G401 (cell line): ENCODE measurements at places on chromosomes 6 and 20.

GRCh38 chr20:15756002-15756753 is 817.1 kb downstream of the KIF16B start:
- no peak for DNase-seq

DNA sequence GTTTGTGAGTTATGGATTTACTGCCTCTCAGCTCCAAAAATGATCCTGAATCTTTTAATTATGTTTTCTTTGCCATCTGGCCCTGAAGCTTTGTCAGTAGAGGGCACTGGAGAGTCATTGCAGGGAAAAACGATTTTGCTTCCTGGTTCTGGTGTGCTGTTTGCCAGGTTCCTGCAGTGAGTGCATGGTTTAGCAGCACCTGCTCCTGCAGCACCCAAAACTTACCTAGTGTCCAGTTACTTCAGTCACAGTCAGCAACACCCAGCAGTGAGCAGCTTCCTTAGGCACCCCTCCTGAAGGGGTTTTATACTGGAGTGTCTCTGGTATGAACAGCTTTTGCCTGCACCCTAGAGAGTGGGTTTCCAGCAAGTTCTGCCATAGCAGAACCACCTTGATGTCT is 6.0 kb upstream of the TRIM26 start:
- peak; percentile 91 for DNase-seq

DNA sequence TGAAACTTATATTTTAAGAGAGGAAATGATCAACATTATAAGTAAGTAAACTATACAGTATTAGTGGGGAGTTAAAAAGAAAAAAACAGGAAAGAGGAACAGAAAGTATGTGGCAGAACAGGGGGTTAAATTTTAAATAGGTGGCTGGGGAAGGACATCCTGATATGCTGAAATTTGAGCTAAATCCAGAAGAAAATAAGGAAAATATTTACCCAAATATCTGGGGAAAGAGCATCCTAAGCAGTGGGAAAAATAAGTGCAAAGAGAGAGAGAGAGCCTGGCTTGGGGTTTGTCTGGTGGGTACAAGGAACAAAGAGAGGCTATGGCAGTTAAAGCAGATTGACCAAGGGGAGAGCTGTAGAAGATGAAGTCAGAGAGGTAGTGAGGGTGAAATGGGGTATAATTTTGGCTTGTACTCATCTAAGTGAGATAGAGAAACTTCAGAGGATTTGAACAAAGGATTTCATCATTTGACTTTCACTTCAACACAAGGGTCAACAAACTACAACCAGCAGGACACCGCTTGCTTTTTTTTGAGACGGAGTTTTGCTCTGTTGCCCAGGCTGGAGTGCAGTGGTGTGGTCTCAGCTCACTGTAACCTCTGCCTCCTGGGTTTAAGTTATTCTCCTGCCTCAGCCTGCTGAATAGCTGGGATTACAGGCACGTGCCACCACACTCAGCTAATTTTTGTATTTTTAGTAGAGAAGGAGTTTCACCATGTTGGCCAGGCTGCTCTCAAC is 328.4 kb upstream of the CNR1 start:
- DNase-seq, result no peak

- DNase-seq, result no peak
These were observed 7.0 kb downstream of the SERAC1 start for GRCh38 chr6:158160932-158161539.

- DNase-seq, result no peak
These were observed 93.7 kb downstream of the MYO6 start for GRCh38 chr6:75842732-75843131.

DNA sequence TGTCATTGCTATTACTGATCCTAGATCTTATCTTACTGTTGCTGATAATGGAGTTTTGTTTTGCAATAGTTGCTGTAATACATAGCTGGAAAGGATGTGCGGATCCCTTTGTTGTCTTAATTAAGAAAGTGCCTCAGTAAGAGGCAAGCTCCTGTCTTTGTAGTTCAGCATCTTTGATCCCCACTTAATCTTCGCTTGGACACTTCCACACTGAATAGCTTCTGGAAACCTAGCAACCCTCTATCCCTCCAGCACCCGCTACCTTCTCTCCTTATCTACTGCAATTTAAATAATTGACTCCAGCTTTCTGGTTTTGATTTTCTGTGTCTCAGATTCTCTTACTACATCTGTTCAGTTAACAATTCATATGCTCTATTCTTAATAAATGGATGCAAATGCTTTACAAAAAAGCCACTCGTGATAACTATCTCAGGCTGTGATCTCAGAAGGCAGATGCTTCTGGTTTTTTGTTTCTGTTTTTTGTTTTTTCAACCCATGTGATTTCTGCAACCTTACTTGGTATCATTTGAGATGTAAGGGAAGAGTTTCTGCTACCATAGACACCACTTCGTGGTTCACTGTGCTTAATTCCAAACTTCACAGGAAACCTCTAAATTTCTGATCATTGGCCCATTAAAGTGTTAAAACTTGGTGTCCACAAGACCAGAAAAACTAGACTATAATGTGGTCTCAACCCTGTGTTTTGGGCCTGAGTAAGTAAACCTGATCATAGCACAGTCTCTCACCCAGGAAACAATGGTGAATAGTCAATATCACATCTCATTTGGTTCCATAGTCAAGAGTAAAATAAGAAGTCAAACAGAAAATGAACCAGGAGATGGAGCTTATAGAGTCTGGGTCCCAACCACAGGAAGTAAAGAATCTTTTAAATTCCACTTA is 352.1 kb upstream of the SOX4 start:
- DNase-seq, result no peak

GRCh38 chr6:91276315-91276714 is 689.4 kb upstream of the MAP3K7 start:
- peak; percentile 12 for DNase-seq

DNA sequence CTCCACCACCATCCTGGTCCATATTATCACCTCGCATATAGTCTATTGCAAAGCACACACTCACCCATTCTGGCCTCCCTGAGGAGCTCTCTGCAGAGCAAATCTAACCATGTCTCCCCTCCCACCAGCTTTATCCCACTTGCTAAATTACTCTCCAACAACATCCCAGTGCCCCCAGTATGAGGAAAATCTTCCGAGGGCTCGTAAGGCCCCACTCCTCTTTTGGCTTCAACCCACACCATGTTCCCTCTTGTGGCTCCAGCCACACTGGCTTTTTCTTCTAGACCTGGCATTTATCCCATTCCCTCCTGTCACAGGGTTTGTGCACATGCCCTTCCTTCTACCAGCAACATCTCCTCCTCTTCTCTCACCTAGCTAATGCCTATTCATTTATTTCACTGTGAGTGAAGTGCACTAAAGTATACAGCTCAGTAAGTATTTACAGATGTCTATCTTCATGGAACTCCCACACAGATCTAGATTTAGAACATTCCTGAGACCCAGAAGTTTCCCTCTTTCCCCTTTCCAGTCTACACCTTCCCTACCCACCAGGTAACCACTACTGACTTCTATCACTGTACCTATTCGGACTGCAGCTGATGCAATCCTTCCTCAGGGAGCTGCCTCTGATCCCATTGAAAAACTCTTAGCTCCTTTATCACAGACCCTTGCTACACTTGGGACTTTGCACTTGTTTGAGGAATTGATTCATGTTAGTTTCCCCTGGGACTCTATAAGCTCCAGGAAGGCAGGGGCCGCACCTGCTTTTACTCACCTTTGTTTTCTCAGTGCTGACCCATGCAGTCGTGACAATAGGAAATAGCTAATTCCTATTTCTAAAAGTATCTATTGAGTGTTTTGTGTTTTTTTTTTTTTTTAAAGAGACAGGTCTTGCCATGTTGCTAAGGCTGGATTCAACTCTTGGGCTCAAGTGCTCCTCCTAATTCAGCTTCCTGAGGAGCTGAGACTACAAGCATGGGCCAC is 15.5 kb downstream of the MRPL14 start:
- DNase-seq, result no peak

GRCh38 chr6:166075186-166075585 is 92.5 kb downstream of the TBXT start:
- no peak for DNase-seq

DNA sequence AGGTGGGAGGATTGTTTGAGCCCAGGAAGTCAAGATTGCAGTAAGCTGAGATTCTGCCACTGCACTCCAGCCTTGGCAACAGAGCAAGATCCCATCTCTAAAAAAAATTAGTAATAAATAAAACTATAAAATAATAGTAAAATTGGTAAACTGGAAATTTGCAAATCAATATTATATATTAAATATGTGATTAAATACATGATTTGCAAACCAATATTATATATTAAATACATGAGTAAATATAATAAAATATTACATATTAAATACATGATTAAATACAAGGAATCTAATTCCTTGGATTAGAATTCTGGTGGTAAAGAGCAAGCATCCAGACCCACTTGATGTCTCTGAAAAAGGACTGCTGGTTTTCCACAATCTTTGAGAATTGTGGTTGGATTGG is 35.8 kb downstream of the FUT9 start:
- no peak for DNase-seq

DNA sequence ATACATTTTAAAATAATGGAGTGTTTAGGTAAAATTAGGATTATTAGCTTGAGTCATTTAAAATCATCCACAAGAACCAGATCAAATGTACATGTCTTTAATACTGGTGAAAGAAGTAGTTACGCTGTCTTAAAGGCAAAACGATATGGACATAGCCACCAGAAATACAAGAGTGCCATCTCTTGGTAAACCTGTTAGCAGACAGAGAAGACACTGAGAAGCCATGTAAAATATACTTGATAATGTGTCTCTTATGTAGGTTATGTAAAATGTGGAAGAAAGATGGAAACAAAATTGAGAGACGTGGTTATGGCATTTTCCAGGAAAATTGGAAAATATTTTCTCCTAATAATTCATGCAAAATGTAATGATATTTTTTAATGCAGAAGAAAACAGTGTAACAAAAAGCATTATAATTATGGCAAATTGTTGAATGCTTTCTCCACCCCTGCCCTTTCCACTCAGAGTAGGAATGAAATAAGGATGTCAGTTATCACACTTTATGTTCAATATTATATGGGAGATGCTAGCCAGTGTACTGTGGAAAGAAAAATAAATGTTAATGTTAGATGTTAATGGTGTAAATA is 12.2 kb upstream of the SLC17A2 start:
- peak; percentile 25 for DNase-seq

GRCh38 chr6:134954272-134955000 is 4.5 kb upstream of the ALDH8A1 start:
- DNase-seq, result no peak

GRCh38 chr6:144630857-144631256 is 345.7 kb downstream of the UTRN start:
- no peak for DNase-seq

DNA sequence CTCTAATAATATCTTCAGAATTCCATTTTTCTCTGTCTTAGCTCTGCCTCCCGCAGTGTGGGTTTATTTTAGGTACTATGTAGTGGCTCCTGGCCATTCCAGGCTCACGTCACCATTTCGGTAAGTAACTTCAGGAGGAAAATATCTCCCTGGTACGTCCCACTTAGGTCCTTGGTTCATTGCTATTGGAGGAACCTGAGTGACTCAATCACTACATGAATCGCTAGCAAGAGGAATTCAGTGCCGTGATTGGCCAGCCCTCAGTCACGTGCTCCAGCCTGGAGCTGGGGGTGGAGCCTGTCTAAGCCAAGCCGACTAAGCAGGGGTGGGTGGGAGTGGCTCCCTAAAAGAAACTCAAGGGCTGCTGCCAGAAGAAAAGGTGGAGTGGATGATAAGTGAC is 67.3 kb upstream of the E2F3 start:
- DNase-seq, result peak; percentile 6

DNA sequence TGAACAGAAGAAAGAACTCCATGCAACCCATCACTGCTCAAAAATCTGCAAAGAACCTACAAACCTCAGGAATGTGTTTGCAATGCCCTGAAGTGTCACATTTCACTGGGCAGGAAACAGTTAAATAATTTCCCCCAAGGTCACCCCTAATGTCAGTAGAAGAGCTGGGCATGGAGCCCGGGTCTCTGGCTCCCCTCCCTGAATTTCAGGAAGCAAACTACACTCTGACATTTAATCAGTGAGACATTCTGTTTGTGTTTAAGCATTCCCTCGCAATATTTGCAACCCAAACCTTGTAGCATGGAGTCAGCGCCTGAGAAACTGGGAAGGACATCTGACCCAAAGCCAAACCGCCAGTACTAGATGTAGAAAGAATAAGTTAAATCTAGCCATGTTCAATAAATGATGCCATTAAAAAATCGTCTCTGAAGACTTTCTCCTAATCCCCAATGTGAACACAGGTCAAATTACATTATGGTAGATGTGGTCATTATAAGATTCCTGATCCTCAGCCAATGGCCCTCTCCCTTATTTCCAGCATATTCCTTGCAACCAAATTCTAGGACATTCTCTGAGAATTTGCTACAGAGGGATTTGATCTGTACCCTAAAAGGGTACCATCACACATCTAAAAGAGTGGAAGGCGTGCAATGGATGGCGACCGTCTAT is 91.2 kb upstream of the ADTRP start:
- DNase-seq, result no peak

GRCh38 chr6:134021396-134022122 is 30.9 kb downstream of the SLC2A12 start:
- no peak for DNase-seq

DNA sequence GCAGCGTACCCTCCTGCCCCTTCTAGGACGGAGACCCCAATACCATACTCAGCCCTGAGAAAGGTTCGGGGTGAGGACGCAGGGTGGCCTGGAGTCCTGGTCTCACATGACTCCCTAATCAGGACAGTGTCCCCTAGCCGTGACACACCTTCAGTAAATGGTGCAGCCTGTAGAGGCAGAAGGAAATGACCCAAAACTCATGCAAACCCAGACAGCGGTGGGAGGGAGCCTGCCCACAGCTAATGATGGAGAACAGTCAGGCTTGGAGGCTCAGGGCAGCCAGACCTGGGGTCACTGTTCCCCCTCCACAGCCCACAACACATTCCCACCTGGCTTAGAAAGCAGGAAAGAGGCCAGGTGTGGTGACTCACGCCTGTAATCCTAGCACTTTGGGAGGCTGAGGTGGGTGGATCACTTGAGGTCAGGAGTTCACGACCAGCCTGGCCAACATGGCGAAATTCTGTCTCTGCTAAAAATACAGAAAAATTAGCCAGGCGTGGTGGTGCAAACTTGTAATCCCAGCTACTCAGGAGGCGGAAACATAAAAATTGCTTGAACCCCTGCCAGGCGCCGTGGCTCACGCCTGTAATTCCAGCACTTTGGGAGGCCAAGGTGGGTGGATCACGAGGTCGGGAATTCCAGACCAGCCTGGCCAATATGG is 8.8 kb upstream of the HMGA1 start:
- no peak for DNase-seq

DNA sequence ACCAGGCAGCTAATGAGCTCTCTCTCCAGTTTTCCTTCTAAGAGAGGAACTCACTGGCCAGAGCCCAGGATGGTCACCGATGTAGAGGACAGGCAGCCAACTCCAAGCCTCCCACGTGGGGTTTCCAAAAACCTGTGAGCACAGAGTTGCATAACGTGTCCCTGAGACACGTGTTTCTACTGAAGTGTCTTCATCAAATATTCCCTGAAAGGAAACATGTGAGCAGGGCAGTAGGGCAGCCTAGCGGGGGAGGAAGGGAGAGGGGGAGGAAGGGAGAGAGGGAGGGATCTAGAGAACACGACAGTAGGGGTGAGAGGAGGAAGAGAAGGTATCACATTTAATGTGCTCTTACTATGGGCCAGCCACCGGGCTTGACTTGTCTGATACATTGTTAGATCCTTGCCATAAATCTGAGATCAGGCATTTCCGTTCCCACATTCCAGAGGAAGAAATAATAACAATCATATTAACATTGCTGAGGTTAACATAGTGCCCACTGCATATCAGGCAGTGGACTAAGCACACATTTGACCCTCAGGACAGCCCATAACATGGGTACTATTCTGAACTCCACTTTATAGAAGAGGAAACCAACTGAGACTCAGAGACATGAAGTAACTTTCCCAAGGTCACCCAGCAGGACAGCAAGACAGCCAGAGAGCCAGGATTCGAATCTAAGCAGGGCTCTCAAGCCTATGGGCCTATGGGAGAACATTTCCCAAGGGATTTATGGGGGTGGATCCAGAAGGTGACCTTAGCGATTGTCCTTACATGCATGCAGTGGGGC is 4.5 kb upstream of the SYS1 start:
- peak; percentile 96 for DNase-seq
